A172 (cell line): ENCODE measurements at places on chromosomes 11 and 22. TPM values are rescaled to one million over a fixed set of nuclear protein-coding genes. Genes with fewer than 3 reads are reported as not detected.

CRYBB2 gene
- not detected in 2 replicates for total RNA-seq

- no peak for DNase-seq
These were observed 82.6 kb downstream of the PARVA start for GRCh38 chr11:12459865-12460444.

GRCh38 chr11:132472411-132473172 is 1059.7 kb downstream of the OPCML start:
- DNase-seq: no peak

DNA sequence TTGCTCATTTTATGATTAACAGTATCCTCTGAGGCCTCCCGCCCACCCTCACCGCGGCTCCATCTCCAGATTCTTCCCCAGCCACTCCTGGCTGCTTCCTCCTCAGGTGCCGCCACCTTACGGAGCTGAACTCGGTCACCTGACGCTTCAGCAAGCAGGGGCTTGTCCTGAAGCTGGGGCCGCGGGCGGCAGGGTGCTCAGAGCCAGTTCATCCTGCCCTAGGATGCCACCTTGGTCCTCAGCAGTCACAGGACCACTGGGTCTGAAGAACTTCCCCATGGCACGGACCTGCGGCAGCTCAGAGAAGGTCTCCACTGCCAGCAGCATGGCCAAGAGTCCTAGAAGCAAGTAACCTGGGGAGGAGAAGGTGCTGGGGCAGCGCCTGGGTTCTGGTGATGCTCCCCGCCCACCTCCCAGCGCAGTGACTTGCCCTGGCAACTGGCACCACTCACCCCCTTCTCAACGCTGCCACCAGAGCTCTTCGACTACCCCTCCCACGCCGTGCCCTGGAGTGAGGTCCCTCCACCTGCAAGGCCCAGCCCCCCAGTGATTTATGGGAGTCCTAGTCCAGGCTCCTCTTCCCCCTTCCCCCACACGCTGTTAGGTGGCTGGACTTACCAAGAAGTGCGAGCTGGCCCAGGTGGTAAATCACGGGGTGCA is 2.6 kb downstream of the KCNK7 start:
- DNase-seq: no peak

DNA sequence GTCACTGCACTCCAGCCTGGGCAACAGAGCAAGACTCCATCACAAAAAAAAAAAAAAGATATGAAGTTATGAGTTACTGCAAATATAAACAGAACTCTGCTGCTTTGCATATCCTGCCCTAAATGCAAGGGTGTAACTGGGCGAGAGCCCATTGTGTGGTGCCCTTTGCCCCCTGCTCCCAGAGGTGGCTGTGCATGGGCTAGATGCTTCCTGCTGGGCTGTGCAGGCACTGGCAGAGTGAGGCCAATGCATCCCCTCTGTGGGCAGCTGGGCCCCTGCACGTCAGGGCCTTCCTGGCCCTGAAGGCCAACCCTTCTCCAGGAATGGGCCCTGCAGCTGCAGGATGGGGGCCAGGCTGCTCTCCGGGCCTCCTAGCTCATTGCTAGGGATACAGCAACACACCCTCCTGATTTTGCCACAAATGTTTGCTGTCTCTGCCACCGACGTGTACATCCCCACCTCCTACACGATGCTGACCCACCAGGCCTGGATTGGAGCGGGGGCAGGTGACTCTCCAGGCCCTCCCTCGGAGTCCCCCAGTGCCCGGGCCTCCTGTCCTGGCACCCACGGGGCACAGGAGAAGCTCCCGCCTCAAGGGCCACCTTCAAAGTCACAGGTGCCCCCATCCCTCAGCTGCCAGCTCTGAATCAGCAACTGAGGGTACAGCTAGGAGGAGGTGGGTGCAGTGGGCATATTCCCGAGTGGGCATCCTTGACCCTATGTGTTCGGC is 40.7 kb upstream of the COMT start:
- DNase-seq: no peak

CHADL gene
- total RNA-seq: 0.53 TPM in 1 of 2 replicates, not detected in the other
